ENCODE measurements at places on chromosomes 3 and 15. TPM values are rescaled to one million over a fixed set of nuclear protein-coding genes. Genes with fewer than 3 reads are reported as not detected.

- no peaks in the 10 kb centered on the region for H3K27me3 ChIP-seq
- no peak within 1 kb of the TSS for H3K4me3 ChIP-seq
- H3K27ac ChIP-seq: peak within 1 kb of the TSS; percentile 7
- H3K36me3 ChIP-seq: peaks cover 25% of the 10 kb centered on the region
- peaks cover 64% of the 10 kb centered on the region for H3K4me1 ChIP-seq
These were observed at the start of gene FBXL22 for GRCh38 chr15:63597038-63597790. TSS of gene FBXL22 (plus strand) at chr15:63597387. CDS start at chr15:63597393, 6 bp downstream.

DNA sequence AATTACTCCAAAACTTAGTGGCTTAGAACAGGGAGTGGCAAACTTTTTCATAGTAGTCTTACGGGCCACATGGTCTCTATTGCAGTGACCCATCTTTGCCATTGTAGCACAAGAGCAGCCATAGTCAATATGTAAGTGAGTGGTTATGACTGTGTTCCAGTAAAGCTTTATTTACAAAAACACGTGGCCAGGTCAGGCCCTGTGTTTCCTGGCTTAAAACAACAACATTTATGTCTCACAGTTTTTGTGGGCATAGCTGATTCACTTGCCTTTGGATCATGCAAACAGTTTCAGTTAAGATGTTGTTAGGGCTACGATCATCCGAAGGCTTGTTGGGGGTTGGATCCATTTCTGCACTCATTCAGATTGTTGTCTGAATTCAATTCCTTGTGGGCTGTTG is 103.8 kb downstream of the CHCHD6 start:
- H3K4me3 ChIP-seq: no peak overlapping the region
- H3K27ac ChIP-seq: no peak overlapping the region
- H3K4me1 ChIP-seq: no peaks in the 10 kb centered on the region
- H3K36me3 ChIP-seq: no peaks in the 10 kb centered on the region
- no peaks in the 10 kb centered on the region for H3K27me3 ChIP-seq
- DNase-seq: no peak

DNA sequence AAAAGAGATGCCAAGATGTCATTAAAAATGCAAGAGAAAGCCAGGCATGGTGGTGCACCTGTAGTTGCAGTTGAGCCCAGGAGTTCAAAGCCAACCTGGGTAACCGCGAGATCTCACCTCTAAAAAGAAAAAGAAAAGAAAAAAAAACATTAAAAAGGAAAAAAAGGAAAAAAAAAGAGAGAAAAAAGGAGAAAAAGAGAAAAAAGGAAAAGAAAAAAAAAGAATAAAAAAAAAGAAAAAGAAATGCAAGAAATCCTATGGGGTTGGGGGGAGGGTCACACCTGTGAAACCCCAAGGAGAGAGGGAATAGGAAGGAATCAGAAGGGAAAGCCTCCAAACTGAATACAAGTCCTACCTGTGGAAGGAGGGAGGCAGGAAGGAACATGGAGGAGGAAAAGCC is 5.2 kb upstream of the SUMF1 start:
- DNase-seq: no peak
- H3K27ac ChIP-seq: no peak overlapping the region

DNA sequence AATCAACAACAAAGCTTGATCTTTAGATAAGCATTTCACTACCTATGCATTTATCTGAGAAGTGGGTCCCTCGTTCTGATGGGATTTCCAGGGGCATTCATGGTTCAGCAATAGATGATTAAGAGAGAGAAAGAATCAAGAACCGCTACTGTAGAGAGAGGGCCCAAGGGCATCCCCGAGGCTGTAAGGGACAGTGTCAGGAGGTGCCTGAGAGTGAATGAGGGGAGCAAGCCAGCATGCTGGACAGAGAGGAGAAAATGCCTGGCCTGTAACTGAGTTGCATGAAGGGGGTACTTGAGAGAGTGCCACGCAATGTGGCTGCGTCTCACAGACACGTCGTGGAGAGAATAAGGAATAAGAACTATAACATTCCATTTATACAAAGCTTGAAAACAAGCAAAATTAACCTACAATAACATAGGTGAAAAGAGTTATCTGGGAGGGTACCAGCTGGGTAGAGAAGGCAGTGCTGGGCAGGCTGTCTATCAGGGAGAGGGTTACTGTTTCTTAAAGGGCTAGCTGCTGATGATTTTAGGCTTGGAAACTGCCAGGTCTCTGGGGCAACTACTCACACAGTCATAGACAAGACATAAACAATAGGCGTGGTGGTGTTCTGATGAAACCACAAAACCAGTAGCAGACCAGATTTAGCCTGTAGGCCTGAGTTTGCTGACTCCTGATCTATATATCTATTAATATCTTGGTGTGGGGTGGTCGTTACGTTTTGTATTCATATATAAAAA is 374.6 kb upstream of the CFAP20DC start:
- H3K4me3 ChIP-seq: no peak overlapping the region
- no peak for DNase-seq

DNA sequence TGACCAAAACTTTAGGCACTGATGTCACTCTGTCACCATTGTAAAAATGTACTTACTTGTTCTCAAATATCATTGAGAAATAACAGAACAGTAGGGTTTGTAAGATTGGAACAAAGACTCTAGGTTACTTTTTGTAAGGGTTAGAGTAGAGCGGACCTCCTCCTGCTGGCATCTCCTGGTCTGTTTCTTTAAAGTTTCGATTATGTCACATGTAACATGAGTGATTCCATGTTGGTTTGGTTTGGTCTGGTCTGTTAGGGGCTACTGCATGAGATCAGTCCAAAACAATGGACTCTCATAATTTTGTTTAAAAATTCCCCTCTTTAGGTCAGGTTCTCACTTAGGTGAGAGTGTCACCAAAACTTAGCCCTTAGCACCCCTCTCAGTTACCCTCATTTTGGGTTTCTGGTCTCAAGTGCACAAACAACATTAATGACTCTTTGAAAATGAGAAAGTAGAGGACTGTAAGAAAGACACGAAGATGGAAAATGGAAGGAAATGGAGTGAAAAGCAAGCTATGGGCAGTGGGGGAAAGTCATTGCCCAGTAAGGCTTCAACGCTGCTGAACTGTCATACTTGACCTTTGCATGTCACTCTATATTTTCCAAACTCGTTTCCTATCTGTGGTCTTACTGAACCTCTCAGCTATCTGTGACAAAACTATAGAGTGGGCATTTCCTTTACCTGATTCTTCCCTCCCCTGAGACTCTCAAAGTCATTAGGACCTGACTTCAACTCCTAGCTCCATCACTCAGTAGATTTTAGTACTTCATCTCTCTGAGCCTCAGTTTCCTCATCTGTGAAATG is 52.7 kb downstream of the LDHAL6B start:
- H3K4me3 ChIP-seq: no peak overlapping the region
- peaks cover 35% of the 10 kb centered on the region for H3K4me1 ChIP-seq
- no peak for DNase-seq

DNA sequence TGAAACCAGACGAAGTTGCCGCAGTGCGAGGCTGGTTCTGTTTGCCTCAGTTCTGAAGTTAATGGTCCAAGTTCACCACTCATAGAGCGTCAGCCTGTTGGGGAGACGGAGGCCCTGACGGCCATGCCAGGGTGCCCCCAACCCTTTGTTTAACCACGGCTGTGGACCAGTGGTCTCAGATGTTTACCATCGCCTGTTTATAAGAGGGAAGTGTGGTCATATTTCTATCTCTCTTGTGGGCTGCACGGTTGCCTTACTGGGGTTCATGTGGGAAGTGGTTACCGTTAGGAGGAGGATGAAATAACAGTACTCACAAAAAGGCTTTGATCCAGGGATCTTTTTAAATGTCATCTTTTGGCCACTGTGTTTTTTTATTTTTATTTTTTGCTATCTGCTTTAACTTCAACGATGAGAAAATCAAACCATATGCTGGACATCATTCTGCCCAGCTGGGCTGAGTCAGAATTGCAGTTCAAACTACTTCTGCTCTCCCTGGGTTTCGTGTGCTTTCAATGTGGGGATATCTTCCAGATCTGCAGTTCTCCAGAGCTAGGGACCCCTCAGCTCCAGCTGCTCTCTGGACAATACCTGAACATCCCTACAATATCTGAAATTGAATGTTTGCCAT is 17.8 kb downstream of the SMAD3 start:
- peaks cover 62% of the 10 kb centered on the region for H3K36me3 ChIP-seq
- no peak for DNase-seq
- peaks cover 94% of the 10 kb centered on the region for H3K4me1 ChIP-seq
- H3K27ac ChIP-seq: peak overlapping the region; percentile 98
- no peaks in the 10 kb centered on the region for H3K27me3 ChIP-seq
- peak overlapping the region; percentile 87 for H3K4me3 ChIP-seq

GRCh38 chr3:54053211-54053610 is 69.1 kb upstream of the CACNA2D3 start:
- no peaks in the 10 kb centered on the region for H3K4me1 ChIP-seq
- peaks cover 2% of the 10 kb centered on the region for H3K27me3 ChIP-seq
- no peak overlapping the region for H3K27ac ChIP-seq
- H3K36me3 ChIP-seq: no peaks in the 10 kb centered on the region

Gene GMPPB
- total RNA-seq: 49.1 TPM

Gene TARS3
- 15.2 TPM for total RNA-seq

Gene SLC22A14
- total RNA-seq: not detected

Gene ATP13A4
- total RNA-seq: 0.31 TPM

Gene CFAP92
- total RNA-seq: 0.29 TPM
